ENCODE measurements at places on chromosomes 12 and 14.

DNA sequence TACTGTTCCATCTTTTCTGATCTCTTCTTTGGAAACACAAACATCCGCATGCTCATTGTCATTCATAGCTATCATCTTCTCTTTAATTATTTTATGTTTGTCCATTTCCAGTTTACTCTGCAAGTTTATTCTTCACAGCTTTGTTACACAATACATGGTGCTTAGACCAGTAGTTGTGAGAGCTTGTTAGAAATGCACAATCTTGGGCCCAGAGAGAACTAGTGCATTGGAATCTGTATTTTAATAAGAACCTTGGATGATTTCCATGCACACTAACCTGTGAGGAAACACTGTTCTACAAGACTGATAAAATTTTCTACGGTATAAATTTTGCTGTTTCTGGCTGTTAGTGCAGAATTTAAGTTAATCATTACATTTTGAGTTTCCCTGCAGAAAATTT, 59.3 kb upstream of the SLC2A13 start:
- no peak for DNase-seq

DNA sequence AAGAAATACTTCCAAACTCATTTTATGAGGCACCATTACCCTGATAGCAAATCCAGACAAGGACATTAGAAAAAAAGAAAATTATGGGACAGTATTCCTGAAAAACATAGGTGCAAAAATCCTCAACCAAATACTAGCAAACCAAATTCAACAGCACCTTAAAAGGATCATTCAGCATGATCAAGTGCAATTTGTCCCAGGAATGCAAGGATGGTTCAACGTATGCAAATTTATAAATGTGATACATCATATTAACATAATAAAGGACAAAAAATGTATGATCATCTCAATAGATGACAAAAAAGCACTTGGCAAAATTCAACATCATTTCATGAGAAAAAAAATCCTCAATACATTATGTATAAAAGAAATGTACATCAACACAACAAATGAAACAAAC, 162.9 kb downstream of the DUSP6 start:
- DNase-seq = no peak

DNA sequence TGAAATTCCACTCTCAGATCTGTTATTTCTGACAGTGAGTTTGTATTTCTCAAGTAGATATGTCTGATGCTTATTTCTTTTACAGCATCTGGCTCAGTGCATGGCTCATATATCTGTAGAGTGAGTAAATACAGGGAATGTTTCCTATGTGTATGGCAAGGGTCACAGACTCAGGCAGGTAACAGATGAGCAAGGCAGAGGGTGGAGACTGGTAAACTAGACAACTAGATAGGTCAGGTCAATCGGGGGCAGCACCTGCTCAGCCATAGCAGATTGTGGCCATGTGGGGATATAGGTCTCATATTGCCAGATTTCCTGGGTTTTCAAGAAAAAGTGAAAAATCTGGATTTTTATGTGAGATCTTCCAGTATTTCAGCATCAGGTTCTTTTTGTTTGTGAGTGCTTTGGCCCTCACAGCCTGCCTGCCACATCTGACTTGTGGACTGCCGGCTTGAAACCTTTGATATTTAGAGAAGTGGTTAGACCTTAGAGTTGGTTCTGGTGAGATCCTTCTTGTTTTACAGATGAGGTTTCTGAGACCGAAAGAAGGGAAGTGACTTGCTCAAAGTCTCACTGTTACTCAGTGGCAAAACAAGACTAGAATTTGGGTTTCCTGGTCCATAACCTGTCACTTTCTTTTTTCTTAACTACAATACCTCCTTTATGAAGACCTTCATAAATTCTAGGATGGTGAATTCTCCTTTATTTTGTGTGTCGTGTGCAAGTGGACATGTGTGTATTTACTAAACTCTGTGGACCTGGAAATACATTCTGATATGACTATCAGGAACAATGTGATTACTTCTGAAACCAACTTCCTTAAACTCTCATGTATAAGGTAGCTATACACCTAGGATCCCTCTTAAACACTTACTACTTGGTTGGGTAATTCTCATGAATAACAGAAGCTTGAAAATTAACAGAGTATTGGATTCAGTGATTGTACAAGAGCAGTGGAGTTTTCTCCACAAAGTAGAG, 34.4 kb downstream of the PROX2 start:
- DNase-seq = no peak

DNA sequence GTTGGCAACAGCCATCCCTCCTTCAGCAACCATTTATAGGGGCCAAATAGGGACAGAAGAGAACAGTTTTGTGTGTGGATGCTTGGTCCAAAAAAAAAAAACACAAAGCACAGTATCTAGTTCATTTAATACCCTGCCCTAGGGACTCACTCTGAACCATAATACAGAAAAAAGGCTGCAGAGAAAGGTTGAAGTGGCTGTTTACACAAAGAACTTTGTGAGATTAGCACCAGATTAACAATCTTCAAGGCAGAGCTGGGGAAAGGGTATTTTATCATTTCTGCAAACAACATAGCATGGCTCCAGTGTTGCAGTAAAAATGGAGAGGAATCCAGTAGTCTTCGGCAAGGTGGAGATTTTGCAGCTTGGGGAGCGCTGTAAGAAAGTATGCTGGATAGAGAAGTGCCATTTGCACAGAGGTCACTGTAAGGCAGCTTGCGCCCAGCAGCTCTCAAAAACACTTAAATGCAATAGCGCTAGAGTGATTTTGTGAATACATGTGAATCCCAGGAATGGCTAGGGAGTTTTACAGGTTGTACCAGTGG, 124.2 kb upstream of the PLEKHA5 start:
- DNase-seq = no peak

DNA sequence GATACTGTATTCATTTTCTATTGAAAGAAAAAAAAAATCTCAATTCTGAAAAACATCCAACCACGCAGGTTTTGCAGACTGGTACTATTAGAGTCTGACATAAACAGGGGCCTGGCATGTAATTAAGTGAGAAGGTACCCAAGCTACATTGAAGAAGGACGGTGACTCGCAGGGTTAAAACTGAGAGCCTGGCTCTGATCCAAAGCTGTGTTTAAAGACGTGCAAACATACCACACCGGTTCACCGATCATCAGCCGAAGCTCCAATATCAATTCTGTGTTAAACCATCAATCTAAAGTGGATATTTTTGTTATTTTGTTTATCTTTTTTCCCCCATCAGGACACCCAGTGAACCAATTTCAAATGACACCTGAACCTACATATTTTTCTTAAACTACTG, 108.1 kb upstream of the DIO3 start:
- no peak for DNase-seq

DNA sequence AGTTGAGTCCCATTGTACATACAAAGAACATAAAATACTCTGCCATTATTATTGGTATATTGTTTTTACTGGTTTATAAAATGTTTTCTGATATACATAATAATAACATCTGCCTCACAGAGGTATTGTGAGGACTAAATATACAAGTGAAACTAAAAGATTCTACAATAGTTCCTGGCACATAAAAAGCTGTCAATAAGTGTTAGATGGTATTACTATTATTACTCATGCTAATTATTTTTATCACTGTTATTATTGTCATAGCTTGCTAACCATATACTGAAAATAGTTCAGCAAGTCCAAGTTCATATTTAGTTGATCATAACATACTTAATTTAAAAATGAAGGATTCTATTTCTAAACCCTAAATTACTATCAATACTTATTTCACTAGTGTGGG, 34.4 kb downstream of the BTG1 start:
- no peak for DNase-seq

GRCh38 chr14:93320489-93320888, 12.3 kb downstream of the BTBD7 start:
- DNase-seq = no peak

GRCh38 chr14:105883066-105884005, 357.0 kb downstream of the TMEM121 start:
- DNase-seq = no peak

DNA sequence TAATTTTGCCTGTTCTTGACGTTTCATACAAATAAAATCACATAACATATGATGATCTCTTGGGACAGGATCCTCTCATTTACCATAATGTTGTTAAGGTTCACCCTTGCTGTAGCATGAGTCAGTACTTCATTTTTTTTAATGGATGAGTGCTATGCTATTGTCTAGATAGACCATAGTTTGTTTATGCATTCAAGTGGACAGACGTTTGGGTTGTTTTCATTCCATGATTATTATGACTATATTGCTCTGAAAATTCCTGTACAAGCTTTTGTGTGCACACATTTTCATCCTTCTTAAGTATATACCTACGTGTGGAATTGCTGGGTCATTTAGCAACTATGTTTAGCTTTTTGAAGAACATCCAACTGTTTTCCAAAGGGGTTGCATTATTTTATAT, 325.6 kb upstream of the TMEM132C start:
- no peak for DNase-seq

All from activated T-cell treated with anti-CD3 and anti-CD28 coated beads for 1 hour (primary cell).